ENCODE measurements at places on chromosomes 1 and 21.
A peak's percentile ranks its signal among the peaks of the same experiment; 100 is the strongest.

DNA sequence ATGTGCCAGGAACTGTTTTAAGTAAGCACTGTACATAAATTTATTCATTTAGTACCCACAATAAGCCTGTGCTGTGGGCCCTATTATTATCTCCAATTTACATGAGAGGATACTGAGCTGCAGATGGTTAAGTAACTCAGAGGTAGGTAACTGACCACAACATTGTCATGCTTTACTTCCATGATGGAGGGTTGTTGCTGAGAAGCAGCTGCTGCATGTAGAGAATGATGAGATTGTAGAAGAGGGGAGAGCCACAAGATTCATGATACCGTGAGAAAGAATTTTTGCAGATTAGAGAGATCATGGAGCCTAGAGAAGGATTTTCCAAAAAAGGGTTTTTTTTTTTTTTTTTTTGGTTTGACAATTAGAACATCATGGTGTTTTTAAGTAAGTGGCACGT lies 313.1 kb downstream of the PTBP2 start:
- no peak overlapping the region for H3K4me3 ChIP-seq
- no peaks in the 10 kb centered on the region for H3K27me3 ChIP-seq
- no peak overlapping the region for H3K27ac ChIP-seq
- H3K36me3 ChIP-seq: no peaks in the 10 kb centered on the region

DNA sequence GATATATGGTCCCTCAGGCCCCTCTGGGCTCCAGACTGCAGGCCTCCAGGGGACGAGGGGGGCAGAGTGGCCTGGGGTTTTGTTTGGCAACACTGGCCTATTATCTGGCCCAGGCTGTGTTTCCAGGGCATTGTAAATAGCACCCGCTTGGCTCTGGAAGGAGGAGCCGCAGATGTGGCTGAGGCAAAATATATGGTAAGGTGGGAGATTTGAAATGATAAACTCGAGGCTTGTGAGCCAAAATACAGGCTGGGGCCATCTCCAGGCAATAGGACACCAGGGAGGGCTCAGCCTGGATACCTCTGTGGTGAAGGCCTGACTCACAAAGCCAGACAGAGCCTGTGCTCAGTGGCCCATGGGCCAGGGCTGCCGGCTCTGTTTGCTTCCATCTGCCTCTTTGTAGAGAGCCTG lies 14.0 kb downstream of the NAV1 start:
- no peak overlapping the region for H3K4me3 ChIP-seq
- no peaks in the 10 kb centered on the region for H3K27me3 ChIP-seq
- H3K36me3 ChIP-seq: no peaks in the 10 kb centered on the region
- H3K27ac ChIP-seq: peak overlapping the region; percentile 82
- H3K4me1 ChIP-seq: peaks cover 52% of the 10 kb centered on the region

DNA sequence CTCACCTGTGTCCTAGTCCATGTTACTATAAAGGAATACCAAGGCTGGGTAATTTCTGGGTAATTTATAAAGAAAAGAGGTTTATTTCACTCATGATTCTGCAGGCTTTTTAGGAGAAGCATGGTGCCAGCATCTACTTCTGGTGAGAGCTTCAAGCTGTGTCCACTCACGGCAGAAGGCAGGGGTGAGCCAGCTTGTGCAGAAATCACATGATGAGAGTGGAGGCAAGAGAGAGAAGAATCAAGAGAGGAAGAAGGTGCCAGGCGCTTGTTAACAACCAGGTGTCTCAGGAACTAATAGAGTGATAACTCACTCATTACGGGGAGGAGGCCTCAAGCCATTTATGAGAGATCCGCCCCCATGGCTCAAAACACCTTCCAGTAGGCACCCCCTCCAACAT lies 67.5 kb upstream of the CD34 start:
- H3K4me1 ChIP-seq: no peaks in the 10 kb centered on the region
- H3K27ac ChIP-seq: no peak overlapping the region
- no peak overlapping the region for H3K4me3 ChIP-seq
- no peaks in the 10 kb centered on the region for H3K36me3 ChIP-seq
- DNase-seq: no peak
- peaks cover 2% of the 10 kb centered on the region for H3K27me3 ChIP-seq

- H3K27me3 ChIP-seq: no peaks in the 10 kb centered on the region
- peak; percentile 44 for DNase-seq
- H3K27ac ChIP-seq: no peak overlapping the region
Measured at GRCh38 chr1:55076356-55076755, 37.0 kb downstream of the PCSK9 start.

- no peak overlapping the region for H3K4me3 ChIP-seq
- DNase-seq: peak; percentile 96
- peak overlapping the region; percentile 80 for H3K27ac ChIP-seq
- H3K4me1 ChIP-seq: peaks cover 14% of the 10 kb centered on the region
Measured at GRCh38 chr1:187001198-187001889, 172.6 kb downstream of the PLA2G4A start.

GRCh38 chr1:69842326-69842725 lies 274.6 kb downstream of the LRRC7 start:
- no peaks in the 10 kb centered on the region for H3K4me1 ChIP-seq
- no peak for DNase-seq
- no peaks in the 10 kb centered on the region for H3K36me3 ChIP-seq
- H3K27me3 ChIP-seq: no peaks in the 10 kb centered on the region
- no peak overlapping the region for H3K4me3 ChIP-seq

Measured in astrocyte (in vitro differentiated cells and primary cell).